ENCODE measurements at places on chromosomes 2 and 18. TPM values are rescaled to one million over a fixed set of nuclear protein-coding genes. Genes with fewer than 3 reads are reported as not detected.
A peak's percentile ranks its signal among the peaks of the same experiment; 100 is the strongest.

DNA sequence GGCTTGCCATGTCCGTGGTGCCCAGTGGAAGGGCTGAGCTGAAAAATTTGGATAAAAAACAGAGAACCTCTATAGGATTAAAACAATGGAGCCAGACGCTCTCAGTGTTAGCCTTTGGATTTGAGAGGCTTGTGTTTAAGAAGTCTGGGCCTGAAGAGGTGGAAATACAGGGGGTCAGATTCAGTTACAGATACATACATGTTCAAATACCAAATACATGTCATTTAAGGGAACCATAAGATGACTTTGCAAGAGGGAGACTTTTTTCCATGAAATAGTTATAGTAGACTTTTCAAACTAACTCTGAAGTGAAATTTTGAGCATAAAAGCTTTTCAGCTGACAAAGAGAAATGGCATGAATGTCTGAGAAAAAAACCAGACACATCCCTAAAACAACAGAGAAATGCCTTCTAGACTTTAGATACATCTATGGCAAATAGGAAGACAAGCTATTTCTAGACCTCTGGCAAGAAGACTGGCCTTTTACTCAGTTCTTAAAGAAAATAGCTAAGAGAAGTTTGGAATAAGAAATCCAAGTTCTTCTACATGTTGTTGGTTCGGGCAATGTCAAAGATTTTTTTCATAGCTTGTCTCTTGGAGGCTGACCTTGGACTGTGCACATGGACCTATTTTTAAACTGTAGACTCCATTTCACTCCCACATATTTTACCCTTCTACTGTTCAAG is 112.9 kb downstream of the LTBP1 start:
- no peaks in the 10 kb centered on the region for H3K4me1 ChIP-seq
- no peak overlapping the region for H3K27ac ChIP-seq
- H3K4me3 ChIP-seq = no peak overlapping the region
- no peak for DNase-seq

The GALNT5 gene
- total RNA-seq = not detected

DNA sequence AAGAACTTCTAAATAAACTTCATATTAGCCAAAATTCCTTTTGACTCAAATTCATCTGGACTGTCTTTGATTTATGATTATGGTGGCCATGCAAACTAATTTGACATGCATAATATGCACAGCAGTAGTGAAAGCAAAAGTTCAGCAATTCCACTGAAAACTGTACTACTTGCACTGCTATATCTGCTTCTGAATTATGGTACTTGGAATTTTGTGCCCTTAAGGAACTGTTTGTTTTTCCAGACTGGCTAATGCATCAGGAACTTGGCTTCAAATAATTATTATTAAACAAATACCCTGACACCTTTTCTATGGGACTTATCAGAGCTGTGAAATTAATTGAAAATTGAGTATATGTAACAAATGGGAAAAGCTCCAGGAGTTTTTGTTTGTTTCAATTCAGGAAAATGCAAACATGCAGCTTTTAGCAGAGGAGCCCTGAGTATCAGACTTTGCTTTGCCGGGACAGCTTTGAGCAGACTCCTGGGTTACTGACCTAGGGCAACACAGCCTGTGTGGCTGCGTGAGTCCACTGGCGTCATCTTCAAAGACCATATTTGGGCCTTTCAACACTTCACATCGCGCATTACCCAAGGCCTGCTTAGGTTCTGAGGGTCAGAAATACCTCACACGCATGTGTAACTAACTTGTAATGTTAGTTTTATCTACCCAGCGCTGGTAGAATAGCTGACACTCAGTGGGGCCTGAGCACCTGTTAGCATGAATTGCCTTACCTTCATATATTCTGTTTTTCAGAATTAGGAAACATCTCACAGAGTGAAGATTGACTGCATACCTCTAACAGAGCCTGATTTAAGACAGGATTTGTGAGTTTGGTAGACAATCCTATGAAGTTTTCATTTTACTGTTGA is 35.4 kb downstream of the CFAP221 start:
- H3K4me1 ChIP-seq = peaks cover 2% of the 10 kb centered on the region
- H3K4me3 ChIP-seq = no peak overlapping the region
- peaks cover 14% of the 10 kb centered on the region for H3K27me3 ChIP-seq
- H3K27ac ChIP-seq = no peak overlapping the region
- no peak for DNase-seq

GRCh38 chr2:59322005-59322404 is 1080.9 kb upstream of the FANCL start:
- no peak overlapping the region for H3K27ac ChIP-seq
- H3K4me3 ChIP-seq = no peak overlapping the region
- no peaks in the 10 kb centered on the region for H3K4me1 ChIP-seq
- DNase-seq = no peak
- no peaks in the 10 kb centered on the region for H3K36me3 ChIP-seq

The ALPI gene
- total RNA-seq = not detected

- no peaks in the 10 kb centered on the region for H3K36me3 ChIP-seq
- DNase-seq = peak; percentile 48
Measured at GRCh38 chr2:230068016-230068650, 591 bp downstream of the SLC16A14 start.

- DNase-seq = no peak
- no peak overlapping the region for H3K27ac ChIP-seq
- no peak overlapping the region for H3K4me3 ChIP-seq
- no peaks in the 10 kb centered on the region for H3K4me1 ChIP-seq
Measured at GRCh38 chr2:86631846-86632485, 8.3 kb upstream of the RNF103 start.

- DNase-seq = no peak
- no peak overlapping the region for H3K4me3 ChIP-seq
- H3K4me1 ChIP-seq = peaks cover 3% of the 10 kb centered on the region
- no peaks in the 10 kb centered on the region for H3K36me3 ChIP-seq
- peaks cover 3% of the 10 kb centered on the region for H3K27me3 ChIP-seq
- no peak overlapping the region for H3K27ac ChIP-seq
Measured at GRCh38 chr2:152242787-152243472, 67.4 kb upstream of the STAM2 start.

DNA sequence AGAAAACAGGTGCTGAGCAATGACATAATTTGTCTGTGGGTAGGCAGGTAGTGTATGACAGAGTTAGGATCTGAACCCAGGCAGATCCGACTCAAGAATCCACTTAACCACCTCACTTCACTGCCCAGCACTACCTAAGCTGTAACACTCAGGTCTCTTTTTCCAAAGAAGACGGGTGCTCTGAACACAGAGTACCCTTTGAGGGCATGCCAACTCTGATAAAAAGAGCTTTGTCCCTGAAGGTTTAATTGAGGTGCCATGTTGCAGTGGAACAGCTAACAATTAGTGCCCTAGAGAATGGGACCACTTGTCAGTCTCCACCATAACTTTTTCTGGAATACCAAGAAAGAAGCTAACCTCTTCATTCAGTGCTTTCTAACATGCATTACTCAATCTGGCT is 11.3 kb downstream of the ABHD3 start:
- H3K36me3 ChIP-seq = peaks cover 80% of the 10 kb centered on the region
- H3K27me3 ChIP-seq = no peaks in the 10 kb centered on the region
- H3K27ac ChIP-seq = no peak overlapping the region
- peaks cover 11% of the 10 kb centered on the region for H3K4me1 ChIP-seq
- H3K4me3 ChIP-seq = no peak overlapping the region

The SPATS2L gene
- total RNA-seq = 79.0 TPM

- H3K4me1 ChIP-seq = peaks cover 39% of the 10 kb centered on the region
- H3K4me3 ChIP-seq = peak overlapping the region; percentile 74
- H3K36me3 ChIP-seq = peaks cover 14% of the 10 kb centered on the region
- peak overlapping the region; percentile 93 for H3K27ac ChIP-seq
- no peaks in the 10 kb centered on the region for H3K27me3 ChIP-seq
Measured at GRCh38 chr2:10407432-10407831, 40.7 kb downstream of the ODC1 start.

- DNase-seq = peak; percentile 79
- peak overlapping the region; percentile 99 for H3K27ac ChIP-seq
- H3K4me3 ChIP-seq = peak overlapping the region; percentile 71
- H3K27me3 ChIP-seq = no peaks in the 10 kb centered on the region
Measured at GRCh38 chr2:143259368-143259958, 130.2 kb downstream of the ARHGAP15 start.

All from activated CD4-positive, alpha-beta memory T cell treated with anti-CD3 and anti-CD28 coated beads, Interleukin-2, amount 10 ng/mL, durations not matched to agents 7 days and 5 days (primary cell).